ENCODE measurements at places on chromosomes 1 and 21. TPM values are rescaled to one million over a fixed set of nuclear protein-coding genes. Genes with fewer than 3 reads are reported as not detected.
A peak's percentile ranks its signal among the peaks of the same experiment; 100 is the strongest.

Gene MARK1
- 6.6 TPM for total RNA-seq

Gene LINGO4
- not detected for total RNA-seq

Gene TCP10L
- total RNA-seq = 2.9 TPM

Gene MR1
- total RNA-seq = 7.1 TPM

Gene ALPL
- total RNA-seq = 1.4 TPM

Gene A3GALT2
- not detected for total RNA-seq

Gene GUCA2B
- total RNA-seq = not detected

Gene OPTC
- not detected for total RNA-seq

Gene VSIG8
- total RNA-seq = not detected

Gene NEXN
- total RNA-seq = 11.6 TPM

Gene HUNK
- total RNA-seq = 0.98 TPM

Gene RHOU
- 2.6 TPM for total RNA-seq

Gene SAMD13
- 1.9 TPM for total RNA-seq

Gene DIO1
- not detected for total RNA-seq

GRCh38 chr1:41599912-41600311 lies 115.4 kb upstream of the EDN2 start:
- peak; percentile 30 for DNase-seq

DNA sequence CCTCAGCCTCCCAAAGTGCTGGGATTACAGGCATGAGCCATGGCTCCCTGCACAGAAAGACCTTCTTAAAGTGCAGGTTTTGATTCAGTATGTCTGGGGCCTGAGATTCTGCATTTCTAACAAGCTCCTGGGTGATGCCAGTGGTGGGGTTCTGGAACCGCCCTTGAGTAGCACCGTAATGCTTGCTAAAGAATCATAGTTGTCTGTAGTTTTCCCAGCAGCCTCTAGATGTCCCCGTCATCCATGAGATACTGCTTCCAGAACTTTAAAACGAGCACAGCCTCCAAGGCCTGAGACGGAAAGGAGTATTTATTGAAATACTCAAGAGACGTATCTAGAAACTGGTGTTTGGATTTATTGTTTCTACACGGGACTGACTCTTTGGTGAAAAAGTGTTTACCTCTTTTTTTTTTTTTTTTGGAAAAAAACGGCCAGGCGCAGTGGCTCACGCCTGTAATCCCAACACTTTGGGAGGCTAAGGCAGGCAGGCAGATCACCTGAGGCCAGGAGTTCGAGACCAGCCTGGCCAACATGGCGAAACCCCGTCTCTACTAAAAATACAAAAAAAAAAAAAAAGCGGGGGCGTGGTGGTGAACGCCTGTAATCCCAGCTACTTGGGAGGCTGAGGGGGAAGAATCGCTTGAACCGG lies 2.6 kb upstream of the TOR3A start:
- peak; percentile 68 for DNase-seq

- DNase-seq = peak; percentile 62
Observed at GRCh38 chr1:10755970-10756521, 40.4 kb downstream of the CASZ1 start.

GRCh38 chr1:232555494-232556210 lies 74.3 kb downstream of the SIPA1L2 start:
- no peak for DNase-seq

- no peak for DNase-seq
Observed at GRCh38 chr1:41243079-41243385, 926 bp upstream of the SCMH1 start.

DNA sequence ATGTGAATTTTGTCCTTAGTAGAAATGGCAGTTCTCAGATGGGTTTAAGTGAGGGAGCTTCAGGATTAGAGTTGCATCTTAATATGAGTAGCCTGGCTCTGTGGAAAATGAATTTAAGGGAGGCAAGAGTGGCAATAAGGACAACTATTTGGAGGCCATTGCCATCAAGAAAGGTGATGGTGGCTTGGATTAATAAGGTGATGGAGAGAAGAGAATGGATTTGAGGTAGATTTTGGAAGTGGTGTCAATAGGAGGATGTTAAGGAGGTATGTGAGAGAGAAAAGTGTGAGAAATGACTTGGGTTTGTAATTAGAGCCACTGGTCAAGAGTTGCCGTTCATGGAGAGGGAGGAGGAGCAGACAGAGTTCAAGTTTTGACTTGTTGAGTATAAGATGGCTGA lies 16.3 kb downstream of the CLIC4 start:
- DNase-seq = no peak

DNA sequence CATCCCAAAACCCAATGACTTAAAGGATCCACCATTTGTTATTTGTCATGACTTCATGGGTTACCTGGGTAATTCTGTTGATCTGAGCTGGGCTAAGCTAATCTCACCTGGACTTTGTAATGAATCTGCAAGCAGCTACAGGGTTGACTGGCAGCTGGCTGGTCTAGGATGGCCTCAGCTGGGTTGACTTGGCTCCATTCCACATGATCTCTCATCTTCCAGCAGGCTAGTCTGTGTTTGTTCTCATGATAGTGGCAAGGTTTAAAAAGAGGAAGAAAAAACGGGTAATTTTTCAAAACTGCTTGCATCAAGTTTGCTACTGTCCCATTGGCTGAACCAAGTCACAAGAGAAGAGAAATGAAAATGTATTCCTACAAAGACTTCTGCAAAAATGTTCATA lies 24.8 kb upstream of the ZMYM4 start:
- DNase-seq = no peak

DNA sequence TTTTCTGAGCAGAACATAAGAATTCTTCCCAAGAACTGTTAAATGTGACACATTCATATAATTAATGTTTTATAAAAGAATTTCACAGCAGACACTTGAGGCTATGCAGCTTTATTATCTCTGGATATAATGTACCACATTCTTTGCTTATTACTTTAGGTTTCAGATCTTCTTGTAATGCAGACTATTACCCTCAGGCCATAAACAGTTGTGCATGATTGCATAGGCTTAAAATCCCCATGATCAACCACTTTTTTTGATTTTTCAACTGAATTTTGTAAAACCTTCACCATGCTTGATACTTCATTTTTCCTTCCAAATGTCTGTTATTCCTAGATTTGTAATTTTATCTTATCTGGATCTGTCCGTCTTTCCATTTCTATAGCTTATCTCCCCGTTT lies 1355.7 kb downstream of the BRINP3 start:
- no peak for DNase-seq

- DNase-seq = no peak
Observed at GRCh38 chr1:38741341-38741740, 118.2 kb downstream of the RRAGC start.

- peak; percentile 62 for DNase-seq
Observed at GRCh38 chr1:15090373-15090772, 63.2 kb upstream of the TMEM51 start.

DNA sequence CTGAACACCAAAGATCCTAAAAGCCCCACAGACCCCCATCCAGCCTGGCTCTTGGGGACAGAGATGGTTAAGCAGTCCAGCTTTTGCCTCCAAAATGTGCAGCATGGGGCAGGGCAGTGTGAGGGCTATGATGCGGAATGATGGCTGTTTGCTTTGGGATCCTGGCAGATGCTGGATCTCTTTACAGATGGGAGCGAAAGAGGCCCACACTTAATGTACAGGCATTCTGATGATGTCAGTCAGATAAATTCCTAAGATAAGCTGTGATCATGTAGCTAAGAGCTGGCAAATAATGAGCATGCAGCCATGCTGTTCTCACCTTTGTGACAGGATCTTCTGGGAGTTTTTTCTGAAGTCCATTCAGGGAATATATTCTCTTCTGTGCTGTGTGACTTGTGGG lies 17.6 kb upstream of the KCNQ4 start:
- DNase-seq = no peak

DNA sequence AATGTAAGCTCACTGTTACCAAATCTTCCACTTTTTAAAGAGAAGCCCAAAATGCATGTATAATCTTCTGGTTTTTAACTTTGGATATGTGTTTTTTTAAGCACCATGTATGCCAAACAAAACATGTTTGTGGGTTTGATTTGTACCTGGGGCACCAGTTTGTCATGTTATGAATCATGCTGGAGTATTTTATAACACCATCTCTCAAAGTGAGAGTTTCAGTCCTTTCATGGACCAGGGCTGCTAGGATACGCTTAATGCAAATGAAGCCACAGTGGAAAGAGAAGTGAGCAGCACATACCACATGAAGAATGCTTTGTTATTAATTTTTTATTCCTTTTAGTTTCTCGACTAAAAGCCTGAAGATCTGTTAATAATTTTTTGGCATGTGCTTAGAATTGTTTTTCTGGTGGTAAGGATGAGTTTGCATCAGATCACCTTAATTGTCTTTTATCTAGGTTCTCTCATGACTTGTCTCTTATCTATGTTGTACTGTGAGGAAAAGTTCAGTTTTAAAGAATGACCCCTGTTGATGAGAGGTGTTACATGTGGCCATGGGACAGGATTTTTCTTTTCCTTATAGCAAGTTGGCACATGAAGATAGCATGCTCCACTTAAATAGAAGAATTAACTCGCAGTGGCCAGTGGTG lies 2.0 kb upstream of the RABGAP1L start:
- no peak for DNase-seq

- DNase-seq = no peak
Observed at GRCh38 chr1:27353629-27354028, 11.8 kb downstream of the SYTL1 start.

- peak; percentile 66 for DNase-seq
Observed at GRCh38 chr1:30111431-30111830, 612.0 kb downstream of the MATN1 start.

- DNase-seq = no peak
Observed at GRCh38 chr1:33661811-33662454, 189.5 kb downstream of the ZSCAN20 start.

DNA sequence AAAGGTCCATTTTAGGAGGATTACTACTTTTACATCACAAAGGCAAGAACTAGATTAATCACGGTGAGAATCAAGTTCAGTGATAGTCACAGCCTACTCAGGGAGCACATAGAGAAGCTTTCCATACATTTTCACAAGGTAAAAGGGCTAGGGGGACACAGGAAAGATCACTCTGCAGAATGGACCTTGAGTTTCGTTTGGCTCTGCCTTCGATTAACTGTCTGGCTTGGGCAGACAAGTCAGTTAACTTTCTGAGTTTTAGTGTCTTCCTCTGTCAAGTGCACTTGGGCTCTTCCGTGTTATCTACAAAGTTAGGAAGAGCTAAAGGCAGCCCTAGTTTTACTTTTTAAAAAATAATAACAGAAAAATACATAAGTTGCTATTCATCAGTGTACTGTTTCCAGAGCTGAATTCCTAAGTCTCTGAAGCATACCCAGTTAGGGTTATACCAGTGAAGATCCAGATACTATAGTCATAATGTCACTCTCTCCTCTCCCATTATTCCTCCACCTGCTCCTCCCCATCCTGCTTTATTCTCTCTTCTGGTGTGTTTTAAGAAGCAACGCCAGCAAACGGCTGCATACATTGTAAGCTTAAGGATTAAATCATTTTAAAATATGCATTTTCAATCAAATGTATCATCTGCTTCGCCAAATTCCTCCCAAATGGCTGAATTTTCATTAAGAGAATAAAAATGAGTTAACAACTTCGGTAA lies 1.7 kb downstream of the CEP170 start:
- no peak for DNase-seq

- DNase-seq = no peak
Observed at GRCh38 chr21:16402752-16403151, 673.0 kb downstream of the USP25 start.

DNA sequence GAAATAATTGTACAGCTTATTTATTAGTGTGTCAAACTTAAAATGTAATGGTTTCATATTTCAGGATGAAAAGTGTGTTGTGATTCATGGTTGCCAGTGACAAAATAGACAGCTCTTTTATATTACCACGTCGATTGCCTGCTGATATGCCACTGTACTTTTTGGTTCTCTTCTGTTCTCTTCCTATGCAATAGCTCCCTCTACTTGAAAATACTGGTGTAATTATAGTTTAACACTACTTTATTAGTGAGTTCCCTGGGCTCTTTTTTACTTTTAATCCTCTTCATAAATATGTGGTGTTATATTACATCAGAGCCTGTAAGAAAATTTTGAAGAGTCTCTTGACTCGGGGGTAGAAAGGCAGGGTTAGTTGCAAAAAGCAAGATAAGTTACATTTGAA lies 111.3 kb downstream of the PATJ start:
- no peak for DNase-seq

DNA sequence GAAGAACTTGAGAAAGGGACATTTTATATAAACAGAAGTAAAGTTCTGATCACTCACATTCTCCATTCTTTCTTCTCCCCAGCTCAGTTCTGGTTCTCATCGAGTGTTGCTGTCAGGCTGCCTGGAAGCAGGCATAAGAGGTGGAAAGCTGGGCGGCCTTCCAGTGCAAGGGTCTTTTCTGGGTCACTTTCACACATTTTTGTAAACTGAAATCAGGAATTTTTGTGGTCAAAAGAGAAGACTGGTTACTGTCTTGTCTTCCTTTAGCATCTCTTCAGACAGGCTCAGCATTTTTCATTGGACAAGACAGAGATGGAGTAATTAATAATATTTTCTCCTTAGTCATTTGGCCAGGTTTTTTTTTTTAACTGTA lies 93.7 kb downstream of the CTH start:
- no peak for DNase-seq

DNA sequence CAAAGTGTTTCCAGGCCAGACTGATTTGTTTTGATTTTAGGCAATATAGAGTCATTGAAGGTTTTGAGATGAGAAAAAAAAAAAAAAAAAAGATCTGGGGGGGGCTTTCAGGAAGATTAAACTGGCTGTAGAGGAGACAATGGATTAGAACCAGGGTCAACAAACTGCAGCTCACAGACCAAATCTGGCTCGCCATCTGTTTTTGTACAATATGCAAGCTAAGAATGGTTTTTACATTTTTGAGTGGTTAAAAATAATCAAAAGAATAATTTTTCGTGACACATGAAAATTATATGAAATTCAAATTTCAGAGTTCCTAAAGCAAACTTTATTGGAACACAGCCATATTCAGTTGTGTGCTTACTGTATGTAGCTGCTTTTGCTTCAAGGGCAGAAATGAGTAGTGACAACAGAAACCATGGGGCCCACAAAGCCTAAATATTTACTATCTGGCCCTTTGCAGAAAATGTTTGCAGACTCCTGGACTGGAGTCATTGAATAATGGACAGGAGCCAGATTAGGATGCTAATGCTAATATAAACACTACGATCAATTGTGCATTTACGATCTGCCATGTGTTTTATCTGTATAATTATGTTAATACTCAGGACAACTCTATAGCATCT lies 375.7 kb upstream of the DAB1 start:
- no peak for DNase-seq

DNA sequence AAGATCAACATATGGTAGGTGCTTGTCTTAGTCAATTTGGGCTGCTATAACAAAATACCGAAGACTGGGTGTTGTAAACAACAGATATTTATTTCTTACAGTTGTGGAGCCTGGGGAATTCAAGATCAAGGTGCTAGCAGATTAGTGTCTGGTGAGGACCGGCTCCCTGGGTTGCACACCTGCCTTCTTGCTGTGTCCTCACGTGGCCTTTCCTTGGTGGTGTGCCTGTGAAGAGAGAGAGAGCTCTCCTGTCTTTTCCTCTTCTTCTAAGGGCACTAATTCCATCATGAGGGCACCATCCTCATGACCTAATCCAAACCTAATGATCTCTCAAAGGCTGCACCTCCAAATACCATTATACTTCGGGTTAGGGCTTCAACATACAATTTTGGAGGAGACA lies 45.8 kb upstream of the ATF3 start:
- DNase-seq = no peak

GRCh38 chr1:213993929-213994328 lies 6.2 kb downstream of the PROX1 start:
- no peak for DNase-seq

GRCh38 chr1:40044110-40044509 lies 3.6 kb downstream of the CAP1 start:
- DNase-seq = no peak
